NCI-H748 treated with DMSO at 0.1 percent for 48 hours (cell line): ENCODE measurements at places on chromosomes 1 and 21.

GRCh38 chr1:204431310-204432184, 19.9 kb upstream of the PPP1R15B start:
- no peak for DNase-seq

- no peak for DNase-seq
Observed at GRCh38 chr1:41255978-41256377, 13.9 kb upstream of the SCMH1 start.

- no peak for DNase-seq
Observed at GRCh38 chr1:19010503-19010902, 54.0 kb upstream of the IFFO2 start.

DNA sequence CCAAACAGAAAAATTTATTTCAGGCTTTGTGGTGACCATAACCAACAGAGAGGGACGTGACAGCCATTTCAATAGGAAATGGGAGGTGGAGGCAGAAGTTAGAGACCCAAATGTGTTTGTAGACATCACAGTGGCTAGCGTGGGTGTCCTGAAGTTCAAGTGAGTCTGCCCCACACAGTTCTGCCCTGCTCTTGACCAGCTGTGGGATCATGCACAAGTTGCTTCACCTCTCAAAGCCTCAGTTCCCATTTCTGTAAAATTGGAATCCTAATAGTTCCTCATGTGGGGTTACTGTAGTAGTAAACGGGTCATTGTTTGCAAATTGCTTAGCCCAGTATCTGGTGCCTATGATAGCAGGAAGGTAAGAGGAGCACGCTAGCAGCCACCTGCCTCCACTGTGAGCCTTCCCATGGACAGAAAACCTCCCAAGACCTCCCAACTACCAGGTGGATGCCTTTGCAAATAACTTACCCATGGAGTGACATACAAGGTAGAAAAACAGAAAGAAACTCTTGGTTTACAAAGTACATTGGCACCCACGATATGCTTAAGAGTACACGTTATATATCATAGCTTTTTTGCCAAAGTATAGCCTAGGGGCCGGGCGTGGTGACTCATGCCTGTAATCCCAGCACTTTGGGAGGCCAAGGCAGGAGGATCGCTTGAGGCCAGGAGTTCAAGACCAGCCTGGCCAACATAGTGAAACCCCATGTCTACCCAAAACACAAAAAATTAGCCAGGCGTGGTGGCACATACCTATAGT, 29.1 kb downstream of the FHAD1 start:
- DNase-seq: no peak

- no peak for DNase-seq
Observed at GRCh38 chr1:95386371-95386770, 152.4 kb downstream of the RWDD3 start.

- no peak for DNase-seq
Observed at GRCh38 chr1:244974106-244974505, 109.8 kb upstream of the HNRNPU start.

DNA sequence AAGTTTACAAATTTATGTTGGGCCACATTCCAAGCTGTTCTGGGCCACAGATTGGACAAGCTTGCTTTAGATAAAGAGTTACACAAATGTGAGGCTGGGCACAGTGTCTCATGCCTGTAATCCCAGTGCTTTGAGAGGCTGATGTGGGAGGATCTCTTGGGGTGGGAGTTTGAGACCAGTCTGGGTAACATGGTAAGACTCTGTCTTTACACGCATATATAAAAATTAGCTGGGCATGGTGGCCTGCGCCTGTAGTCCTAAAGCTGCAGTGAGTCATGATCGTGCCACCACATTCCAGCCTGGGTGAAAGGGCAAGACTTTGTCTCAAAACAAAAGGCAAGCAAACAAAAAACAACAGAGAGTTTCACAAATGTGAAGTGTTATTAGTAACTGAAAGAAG, 5.9 kb upstream of the VCAM1 start:
- DNase-seq: no peak

DNA sequence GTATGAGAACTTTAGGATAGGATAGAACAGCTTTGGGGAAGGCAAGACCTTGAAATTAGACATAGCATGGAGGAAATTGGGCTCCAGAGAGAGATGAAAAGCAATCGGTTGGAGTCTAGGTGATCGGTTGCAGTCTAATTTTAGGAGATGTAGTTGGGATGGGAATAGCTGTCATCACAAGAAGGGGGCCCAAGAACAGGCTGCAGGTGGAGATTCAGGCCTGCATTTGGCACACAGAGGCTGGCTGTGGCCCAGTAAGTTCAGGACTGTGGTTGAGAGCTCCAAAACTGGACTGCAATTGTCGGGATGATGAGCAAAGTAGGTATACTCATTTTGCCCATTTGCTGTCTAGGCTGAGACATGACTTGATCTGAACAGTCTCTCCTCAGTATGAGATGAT, 301.3 kb upstream of the B3GALT2 start:
- DNase-seq: no peak

DNA sequence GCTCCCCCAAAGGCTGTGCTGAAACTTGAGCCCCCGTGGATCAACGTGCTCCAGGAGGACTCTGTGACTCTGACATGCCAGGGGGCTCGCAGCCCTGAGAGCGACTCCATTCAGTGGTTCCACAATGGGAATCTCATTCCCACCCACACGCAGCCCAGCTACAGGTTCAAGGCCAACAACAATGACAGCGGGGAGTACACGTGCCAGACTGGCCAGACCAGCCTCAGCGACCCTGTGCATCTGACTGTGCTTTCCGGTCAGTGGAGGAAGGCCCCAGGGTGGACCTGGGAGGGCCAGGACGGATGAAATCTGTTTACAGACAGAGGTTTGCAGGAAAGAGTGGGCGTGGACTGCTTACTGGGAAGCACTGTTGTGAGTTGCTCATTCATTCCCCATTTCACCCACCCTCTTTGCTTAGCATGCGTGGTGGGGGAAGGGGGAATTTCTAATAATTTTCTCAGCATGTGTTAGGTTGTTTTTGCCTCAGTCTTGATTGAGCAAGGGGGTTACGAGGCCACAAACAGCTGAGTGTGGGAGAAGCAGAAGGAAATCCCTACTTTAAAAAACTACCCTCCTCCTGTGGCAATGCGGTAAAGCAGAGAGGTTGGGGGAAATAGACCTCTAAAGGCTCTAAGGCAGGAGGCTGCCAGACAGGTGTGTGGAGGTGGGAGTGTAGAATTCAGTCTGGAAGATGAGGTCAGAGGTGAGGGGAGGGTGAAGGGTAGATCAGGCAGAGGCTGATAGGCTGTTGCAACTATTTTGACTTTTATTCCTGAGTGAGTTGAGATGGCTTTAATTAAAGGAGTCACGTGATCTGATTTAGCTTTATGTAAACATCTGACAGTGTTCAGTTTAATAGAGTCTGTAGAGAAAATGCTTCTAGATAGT, 1.3 kb downstream of the FCGR2A start:
- no peak for DNase-seq

GRCh38 chr1:62423580-62424242, 13.1 kb upstream of the USP1 start:
- DNase-seq: no peak

DNA sequence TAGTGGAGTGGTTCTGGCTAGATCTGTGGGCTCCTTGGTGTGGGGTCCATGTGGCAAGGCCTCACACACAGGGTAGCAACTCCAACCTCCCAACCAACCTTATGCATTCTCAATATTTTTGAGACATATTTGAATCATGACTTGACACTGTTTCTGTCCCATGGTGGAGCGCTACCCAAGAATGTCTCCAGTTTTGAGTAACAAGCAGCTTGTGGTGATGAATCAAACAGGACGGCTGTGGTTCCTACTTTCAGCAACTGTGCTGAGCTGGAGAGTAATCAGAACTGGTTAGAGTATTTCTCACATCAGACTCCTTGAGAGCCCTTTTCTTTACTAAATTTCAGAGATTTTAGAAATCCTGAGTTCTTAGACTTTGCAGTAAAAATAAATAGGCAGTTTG, 3.1 kb downstream of the LCE3D start:
- no peak for DNase-seq

DNA sequence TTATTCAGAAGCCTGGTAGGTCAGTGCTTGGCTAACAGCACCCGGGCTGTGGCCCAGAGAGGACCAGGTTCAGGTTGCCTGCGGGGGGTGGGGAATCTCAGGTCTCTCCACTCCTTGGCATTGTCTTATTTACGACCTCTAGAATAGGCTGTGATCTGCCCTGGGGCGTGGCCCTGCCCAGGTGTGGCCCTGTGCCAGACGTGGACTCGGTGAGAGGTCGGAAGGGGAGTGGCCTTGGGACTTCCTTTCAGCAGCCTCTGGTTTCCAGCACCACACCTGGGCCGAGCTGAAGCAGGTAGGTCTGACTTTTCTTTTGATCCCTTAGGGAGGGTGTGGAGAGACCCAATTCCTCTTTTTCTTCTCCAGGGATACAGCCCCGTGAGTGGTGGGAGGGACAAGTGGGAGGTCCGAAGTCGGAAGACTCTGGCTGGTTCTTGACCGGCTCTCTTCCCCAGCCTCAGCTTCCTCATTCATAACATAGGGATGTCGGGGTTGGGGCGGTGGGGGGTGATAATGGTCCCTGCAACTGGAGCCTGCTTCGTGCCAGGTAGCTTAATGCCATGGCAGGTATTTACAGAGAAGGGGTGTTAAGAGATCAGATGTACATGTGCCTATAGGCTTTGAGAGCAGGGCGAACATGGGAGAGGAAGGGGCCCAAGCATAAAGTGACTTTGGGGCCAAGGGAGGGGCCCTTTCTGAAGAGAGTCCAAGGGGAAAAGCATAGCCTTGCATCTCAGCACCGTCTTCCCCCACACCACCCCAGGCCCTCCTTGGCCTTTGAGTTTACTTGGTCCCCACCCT, 16.5 kb downstream of the ACOT11 start:
- DNase-seq: peak; percentile 92

DNA sequence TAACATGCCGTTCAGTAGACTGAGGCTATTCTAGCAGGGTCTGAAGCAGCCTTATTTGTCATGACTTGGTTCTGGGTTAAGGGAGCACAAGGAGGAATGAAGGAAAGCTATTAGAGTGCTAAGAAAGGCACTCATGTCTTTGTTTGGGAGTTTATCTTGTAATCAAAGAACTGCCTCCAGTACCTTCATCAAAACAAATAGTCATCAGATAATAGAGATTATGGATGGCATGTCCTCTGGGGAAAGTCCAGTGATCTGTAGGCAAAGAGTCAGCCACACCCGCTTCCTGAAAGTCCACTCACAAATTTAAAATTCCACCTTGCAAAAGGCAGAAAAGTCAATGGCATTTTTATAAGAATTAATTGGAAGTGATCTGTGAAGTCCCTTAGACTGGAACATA, 56.8 kb downstream of the ESRRG start:
- DNase-seq: no peak

DNA sequence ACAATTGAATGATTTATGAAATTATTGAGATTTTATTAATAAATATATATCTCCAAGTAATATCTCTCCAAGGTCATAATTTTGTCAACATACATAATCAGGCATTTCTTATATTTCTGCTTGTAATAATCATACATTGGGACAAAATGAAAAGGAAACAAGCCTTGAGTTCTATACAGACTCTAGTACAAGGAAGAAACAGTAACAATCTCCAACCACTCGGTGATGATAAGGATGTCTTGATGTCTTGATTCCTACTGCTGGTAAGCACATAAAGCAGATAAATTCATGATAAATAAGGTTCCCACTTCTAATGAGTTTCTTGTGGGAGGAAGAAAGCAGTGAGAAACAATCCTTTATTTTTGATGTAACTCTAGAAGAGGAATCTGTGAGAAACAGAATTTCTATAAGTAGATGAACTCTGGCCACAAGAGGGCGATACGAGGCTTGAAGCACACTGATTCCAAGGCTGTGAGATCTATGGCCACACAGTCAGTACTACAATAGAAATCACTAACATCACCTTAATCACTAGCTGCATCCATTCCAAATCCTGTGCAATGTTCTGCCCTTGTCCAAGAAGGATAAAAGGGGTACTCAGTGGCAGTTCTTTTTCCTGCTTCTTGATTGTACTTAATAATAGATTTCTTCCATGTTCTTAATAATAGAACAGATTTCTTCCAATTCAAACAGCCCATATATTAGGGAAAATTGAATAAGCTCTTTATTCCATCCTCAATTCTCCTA, 41.4 kb upstream of the LRRC8B start:
- DNase-seq: peak; percentile 60

DNA sequence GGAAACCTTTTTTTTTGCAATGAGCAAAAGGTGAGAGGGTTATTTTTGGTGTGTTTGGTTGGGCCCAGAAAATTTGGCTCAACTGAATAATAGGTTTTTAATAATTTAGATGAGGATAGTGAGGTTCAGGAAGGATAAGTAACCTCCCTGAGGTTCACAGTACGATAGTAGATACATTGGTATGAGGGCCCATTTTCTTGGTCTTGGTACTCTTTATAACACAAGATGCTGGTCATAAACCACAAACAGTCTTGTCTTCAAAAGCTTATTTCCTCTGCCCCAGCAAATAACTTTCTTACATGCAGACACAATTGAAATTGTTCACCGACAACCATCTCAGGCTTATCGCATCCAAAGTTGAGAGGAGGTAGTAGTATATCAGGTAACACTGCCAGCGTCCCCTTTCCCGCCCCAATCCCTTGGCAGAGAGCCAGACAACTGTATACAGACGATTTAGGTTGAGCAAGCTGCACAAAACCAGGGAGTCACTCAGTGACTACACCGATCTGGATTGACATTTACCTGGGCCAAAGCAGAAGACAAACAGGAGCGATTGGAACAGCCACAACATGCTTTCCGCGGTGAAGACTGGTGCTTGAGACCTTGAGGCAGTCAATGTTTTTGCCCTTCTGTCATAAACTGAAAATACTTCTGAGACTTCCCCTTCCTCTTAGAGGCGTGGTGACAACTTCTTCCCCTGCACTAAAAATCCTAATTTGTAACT, at the start of gene SLAMF6:
SLAMF6 (minus strand) TSS at position 634 of the 724 bp plus-strand sequence; CDS start at position 571, 63 bp downstream.
- no peak for DNase-seq

DNA sequence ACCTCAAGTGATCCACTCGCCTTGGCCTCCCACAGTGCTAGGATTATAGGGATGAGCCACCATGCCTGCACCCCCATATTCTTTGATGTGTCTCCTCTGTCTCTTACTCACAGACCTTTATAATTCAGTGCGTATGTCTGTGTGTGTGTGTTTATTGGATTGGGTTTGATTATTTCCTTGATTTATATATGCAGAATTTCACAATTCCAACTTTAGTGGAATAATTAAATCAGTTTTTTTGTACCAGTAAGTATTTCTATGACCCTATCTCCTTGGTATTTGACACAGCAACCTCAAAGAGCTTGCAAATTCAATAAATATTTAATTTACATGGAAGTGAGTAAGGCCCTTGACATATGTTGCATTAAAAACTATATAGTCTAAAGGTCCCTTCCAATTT, 333.9 kb upstream of the ADAMTS5 start:
- no peak for DNase-seq

DNA sequence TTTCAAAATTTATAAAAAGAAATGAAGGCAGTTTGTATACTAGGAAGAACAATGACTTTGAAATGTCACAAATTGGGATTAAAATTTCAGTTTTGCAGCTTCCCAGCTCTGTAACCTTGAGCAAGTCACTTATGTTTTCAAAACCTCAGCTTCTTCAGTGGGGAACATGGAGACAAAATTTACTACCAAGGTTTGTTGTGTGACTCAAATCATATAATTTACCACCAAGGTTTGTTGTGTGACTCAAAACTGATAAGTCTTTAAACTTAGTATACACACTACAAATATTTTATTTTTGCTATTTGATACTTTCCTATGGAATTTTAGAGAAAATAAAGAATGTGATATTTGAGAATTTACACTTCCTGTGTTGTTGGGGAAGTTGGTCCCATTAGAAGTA, 219.9 kb downstream of the KCTD3 start:
- no peak for DNase-seq
